ENCODE measurements at places on chromosomes 2 and 18. TPM values are rescaled to one million over a fixed set of nuclear protein-coding genes. Genes with fewer than 3 reads are reported as not detected.

- no peak for DNase-seq
Observed at GRCh38 chr18:1875219-1875618, 696.1 kb downstream of the METTL4 start.

DNA sequence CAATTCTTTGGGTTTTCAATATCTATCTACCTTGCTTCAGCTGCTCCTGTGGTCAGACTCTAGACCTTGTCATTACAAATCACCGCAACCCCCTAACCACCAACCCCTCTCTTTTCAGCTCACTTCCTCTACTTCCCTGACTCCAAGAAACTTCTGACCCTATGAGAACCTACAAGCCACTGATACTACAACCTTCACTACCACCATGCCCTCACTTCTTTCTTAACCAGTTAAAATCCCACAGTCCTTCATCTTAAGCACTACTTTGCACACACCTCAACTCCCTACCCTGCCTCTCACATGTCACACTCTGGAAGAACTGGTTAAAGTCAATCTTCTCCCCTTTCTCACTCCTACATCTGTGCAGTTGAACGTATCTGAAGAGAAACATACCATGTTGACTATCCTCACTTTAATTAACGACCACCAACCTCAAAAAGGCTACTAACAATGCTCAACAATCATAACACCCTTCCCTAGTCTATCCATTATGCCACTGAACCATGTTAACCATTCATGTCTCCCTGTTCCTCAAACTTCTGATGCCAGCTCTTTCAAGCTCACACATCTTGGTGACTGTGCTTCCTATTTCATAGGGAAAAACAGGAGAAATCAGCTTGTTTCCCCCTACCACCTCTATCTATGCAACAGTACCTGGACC is 12.6 kb downstream of the EIF2AK3 start:
- DNase-seq, result no peak

- no peak for DNase-seq
Observed at GRCh38 chr2:177900082-177900481, 172.5 kb downstream of the PDE11A start.

TMEM169 gene
- 7.7 TPM for total RNA-seq

- no peak for DNase-seq
Observed at GRCh38 chr2:11398750-11399437, 54.5 kb upstream of the ROCK2 start.
